ENCODE measurements at places on chromosomes 12 and 14.
A peak's percentile ranks its signal among the peaks of the same experiment; 100 is the strongest.

DNA sequence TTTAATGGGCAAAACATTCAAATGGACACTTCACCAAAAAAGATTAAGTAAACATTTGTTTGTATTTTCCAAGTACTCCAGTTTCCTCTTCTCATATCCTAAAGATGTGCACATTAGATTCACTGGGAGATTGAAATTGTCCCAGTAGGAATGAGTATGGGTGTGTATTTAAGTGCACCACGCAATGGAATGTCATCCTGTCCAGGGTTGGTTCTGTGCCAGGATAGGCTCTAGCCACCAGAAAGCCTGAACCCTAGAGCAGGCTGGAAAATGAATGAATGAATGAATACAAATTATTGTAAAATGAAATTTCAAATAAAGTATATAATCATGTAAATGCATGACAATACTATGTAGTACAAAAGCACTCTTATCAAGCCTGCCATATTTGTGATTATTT, 14.0 kb downstream of the CEP83 start:
- DNase-seq: no peak

DNA sequence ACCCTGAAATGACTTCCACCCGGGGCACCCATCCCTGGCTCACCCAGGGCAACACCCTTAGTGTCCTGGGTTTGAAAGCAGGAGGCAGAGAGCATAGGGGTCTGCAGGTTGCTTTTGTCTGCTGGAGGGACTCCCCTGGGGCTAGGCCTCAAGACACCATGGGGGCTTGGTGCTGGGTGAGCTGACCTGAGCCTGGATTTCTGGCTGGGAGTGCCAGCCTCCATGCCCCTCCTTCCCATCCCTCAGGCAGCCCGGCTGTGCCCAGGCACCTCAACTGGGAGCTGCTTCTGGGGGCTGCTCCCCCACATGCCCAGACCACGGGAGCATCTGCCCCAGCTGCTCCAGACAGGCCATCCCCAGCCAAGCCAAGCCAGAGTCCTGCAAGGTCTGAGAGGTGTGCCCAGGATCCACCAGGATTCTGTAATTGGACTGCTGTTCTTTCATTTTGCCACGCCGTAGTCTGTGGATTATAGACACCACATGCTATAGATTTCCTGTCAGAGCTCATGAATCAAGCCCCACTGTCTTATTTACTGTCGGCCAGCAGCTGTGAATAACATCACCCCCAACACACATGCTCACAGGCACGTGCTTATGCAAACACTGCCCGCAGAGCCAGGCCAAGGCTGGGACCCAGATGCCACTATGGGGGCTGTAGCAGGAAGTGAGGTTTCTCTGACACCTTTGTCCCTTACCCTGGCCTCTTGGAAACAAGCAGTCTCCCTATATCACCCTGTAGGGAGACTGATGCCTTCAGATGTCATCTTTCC, 29.4 kb upstream of the ESRRB start:
- no peak for DNase-seq

DNA sequence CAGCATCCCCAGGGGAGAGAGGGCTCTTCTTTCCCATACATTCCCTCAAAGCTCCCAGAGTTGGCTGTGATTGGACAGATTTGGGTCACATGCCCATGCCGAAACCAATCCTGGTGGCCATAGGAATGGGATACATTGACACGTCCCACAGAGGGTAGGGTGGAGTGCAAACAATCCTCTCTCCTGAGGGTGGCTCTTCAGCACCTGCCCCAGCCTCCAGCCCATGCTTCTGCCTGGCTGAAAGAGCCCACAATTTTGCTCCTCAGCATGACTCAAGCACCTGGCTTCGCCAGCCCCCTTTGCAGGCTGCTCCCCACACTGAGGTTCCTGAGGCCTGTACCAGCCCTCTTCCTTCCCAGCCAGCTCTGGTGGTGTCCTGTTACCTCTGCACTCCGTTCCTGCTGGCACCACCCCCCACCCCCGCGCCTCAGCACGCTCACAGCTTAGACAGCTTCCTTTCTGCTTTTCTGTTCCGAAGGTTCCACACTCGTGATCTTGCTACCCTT, 71.7 kb downstream of the CCDC92 start:
- DNase-seq: no peak

DNA sequence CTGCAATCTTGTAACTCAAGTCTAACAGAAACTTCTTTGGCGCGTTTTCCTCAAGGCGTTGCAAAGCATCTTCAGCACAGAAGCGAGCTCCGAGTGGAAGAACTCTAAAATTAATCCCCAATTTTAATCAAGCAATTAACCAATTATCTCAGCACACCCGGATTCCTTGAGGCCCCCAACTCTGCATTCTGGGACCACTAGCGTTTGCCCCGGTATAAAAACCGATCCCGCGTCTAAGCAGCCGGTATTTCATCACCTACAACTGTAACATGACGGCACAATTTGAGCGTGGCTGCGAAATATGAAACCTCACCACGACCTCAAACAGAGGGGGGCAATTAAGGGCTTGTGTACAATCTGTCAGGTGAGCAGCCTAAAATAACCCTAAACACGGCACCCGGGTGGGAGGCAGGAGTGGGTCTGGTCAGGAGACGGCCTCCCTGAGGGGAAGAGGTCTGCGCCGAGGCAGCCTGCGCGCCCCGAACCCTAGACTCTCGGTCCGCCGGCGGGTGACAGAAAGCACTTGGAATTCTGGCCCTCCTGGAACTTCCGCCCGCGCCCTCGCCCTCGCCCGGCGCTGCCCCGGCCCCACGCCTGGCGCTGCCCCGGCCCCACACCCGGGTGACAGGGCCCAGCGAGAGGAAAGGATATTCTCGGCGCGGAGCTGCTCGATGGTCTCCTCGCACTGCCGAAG, 594 bp downstream of the ZCCHC8 start:
- DNase-seq: peak; percentile 54

DNA sequence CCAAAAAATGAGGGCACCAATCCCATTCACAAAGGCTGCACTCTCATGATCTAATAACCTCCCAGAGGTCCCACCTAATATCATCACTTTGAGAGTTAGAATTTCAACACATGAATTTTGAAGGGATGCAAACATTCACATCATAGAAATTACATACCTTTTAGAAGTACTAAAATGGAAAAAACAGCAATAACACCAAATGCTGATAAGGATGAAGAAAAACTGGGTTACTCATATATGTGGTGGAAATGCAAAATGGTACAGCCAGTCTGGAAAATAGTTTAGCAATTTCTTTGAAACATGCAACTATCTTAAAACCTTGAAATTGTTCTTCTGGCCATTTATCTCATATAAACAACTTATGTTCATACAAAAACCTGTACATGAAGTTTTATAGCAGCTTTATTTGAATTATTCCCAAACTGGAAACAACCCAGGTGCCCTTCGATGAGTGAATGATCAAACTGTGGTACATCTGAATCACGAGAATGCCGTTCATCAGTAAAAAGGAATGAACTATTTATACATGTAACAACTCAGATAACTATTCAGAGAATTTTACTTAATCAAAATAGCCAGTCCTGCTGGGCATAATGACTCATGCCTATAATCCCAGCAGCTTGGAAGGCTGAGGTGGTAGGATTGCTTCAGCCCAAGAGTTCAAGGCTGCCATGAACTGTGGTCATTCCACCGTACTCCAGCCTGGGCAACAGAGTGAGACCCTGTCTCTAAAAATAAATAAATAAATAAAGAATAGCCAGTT, 109.4 kb upstream of the SSTR1 start:
- no peak for DNase-seq

- DNase-seq: no peak
Observed at GRCh38 chr12:46533723-46534122, 161.2 kb upstream of the SLC38A2 start.

DNA sequence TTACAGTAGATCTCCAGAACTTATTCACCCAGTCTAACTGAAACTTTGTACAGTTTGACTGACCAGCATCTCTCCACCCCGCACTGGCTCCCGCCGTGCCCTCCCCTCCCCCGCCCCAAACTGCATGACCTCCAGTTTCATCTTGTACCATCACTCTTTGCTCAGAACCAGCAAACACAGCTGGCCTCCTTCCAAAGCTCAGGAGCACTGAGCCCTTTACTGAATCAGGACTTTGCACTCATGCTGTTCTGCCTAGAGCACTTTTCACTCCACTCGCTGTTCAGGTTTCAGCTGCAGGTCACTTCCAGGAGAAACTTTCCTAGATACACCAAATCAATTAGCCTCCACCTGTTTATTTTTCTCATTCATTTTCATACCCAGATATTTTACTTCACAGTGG, 455.3 kb upstream of the PDE3A start:
- DNase-seq: no peak

GRCh38 chr12:107657621-107658020, 28.0 kb upstream of the PWP1 start:
- no peak for DNase-seq

GRCh38 chr12:32567296-32567674, 111.8 kb upstream of the DNM1L start:
- DNase-seq: no peak

DNA sequence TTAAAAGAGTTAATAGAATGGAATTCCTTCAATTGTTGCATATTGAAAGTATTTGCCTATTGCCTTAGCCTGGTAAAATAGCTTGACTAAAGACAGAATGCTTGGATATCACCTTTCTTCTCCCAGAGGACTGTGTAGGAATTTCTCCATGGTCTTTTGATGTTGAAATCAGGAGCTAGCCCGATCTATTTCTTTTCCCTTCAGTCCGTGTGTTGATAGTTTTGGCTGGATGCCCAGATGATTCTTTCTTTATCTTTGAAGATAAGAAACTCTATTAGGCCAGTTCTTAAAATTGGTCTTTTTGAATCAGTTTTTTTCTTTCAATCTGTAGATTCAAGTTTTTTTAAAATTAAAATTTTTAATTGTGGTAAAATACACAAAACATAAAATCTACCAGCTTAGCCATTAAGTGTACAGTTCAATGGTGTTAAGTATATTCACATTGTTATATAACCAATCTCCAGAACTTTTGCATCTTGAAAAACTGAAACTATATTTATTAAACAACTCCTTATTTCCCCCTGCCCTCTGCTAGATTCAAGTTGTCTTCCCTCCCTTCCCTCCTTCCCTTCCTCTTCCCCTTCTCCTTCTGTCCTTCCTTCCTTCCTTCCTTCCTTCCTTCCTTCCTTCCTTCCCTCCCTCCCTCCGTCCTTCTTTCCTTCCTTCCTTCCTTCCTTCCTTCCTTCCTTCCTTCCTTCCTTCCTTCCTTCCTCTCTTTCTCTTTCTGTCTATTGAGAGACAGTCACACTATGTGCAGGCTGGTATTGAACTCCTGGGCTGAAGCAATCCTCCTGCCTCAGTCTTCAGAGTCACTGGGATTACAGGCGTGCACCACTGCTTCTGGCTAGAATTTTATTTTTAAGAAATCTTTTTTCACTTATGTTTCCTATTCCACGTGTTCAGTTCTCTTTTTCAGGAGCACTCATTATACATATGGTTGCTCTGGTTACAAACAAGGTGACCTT, 10.1 kb downstream of the LACRT start:
- DNase-seq: no peak

DNA sequence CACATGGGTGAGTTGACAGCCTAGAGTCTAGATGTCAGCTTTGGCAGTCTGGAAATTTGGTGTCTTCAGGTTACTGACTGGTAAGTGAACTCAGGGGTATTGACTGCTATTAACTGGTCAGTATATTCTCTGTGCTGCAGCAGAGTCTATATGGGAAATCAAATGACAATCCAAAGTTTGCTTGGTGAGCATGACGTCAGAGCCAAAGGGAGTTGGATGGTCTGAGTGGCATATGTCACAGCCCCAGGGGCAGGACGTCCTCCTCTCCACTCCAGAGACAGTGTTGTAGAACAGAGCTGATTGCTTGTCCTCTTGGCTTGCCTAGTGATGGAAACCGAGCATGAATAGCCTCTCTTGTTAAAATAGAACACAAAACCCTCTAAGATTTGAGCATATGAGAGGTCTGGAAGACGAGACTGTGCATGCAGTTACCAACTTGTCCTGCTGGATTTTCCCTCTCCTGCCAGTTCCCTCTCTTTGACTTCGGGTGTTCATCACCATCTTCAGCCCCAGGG, 3.3 kb upstream of the TBC1D30 start:
- DNase-seq: no peak

GRCh38 chr12:91009319-91009950, 4.7 kb upstream of the EPYC start:
- no peak for DNase-seq

DNA sequence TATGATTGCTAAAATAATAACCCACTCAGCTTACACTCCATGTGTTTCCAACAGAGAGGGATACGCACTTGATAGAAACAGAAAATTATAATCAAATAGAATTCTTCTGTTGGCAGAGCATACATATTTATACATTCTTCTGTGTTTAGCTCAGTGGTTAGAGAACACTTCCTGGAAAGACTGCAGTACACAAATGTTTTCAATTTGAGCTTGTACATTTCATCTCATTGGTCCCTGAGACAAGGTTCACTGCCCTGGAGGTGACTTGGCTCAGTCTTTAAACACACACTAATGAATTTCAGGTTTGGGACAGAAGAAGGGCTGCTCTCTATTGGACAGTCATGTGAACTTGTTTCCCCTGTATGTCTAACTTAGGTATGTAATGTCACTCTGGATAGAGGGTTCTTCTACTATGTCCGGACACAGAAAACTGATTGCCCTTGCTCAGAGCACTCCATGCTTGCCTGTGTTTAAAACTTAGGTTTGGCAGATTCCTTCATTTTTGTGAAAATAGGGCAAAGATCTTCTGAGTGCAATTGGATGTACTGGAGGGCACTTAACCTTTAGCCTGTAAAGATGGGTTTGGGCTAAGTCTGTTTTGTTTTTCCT, 22.9 kb downstream of the PROX2 start:
- no peak for DNase-seq

- no peak for DNase-seq
Observed at GRCh38 chr12:49876070-49876469, 27.6 kb downstream of the FAIM2 start.

DNA sequence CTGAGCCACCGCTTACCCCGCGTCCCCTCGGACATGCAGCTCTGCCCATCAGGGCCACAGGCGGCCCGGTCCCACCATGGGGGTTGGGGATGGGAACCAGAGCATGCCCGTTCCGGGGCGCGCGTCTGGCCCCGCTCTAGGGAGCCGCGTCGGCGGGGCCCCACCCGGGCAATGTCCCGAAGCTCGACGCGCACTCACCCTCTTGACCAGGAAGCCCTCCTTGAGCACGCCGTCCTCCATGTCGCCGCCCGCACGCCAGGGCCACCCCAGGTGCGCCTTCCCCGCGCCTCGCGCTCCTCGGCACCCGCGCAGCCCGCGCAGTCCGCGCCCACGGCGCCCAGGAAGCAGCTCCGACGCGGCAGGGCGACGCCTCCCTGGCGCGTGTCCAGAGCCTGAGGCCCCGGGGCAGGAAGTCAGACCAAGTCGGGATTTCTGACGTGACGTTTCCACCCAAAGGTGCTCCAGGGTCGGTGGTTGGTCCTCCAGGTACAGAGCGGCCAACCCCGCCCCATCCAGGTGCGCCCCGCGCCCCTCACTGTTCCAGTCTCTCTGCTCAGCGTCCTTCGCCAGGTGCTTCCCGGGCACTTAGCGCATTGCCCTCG, at the start of gene PLEK2:
TSS of gene PLEK2 (minus strand) at position 346 of the 602 bp plus-strand sequence. CDS start at position 240, 106 bp downstream.
- peak; percentile 78 for DNase-seq

- DNase-seq: peak; percentile 93
Observed at GRCh38 chr12:14260011-14260993, 105.2 kb upstream of the ATF7IP start.

GRCh38 chr14:26527095-26527494, 70.7 kb downstream of the NOVA1 start:
- DNase-seq: no peak
